Umbilical cord (tissue), 2 donors: ENCODE measurements at places on chromosomes 3 and 15.

DNA sequence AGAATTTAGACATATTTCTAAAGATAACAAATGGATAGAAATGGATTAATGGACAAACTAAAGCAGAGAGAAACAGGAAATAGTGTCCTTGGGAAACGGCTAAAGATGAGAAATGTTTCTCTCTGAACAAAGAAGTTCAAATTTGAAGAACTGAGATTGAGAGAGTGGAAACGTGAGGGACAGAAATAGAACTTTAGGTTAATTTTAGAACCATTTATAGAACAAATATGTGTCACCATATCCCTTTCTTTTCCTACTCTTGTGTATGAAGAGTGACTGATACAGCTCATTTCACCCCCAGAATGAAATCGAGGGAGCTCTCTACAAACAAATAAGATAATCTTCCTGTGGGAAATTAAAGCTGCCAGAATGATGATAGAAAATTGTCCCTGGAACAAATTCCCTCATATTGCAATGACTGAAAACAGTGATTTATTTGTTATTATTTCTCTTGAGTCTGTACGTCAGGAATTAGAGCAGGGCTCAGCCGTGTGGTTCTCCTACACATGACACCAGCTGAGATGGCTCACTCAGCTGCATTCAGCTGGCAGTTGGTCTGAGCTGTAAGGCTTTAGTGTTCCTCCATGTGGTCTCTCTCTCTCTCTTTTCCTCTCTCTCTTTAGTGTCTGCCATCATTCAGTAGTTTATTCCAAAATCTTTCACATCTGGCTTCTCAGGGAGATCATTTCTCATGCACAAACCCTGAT lies 46.6 kb upstream of the ARPP21 start:
- no peak for DNase-seq

DNA sequence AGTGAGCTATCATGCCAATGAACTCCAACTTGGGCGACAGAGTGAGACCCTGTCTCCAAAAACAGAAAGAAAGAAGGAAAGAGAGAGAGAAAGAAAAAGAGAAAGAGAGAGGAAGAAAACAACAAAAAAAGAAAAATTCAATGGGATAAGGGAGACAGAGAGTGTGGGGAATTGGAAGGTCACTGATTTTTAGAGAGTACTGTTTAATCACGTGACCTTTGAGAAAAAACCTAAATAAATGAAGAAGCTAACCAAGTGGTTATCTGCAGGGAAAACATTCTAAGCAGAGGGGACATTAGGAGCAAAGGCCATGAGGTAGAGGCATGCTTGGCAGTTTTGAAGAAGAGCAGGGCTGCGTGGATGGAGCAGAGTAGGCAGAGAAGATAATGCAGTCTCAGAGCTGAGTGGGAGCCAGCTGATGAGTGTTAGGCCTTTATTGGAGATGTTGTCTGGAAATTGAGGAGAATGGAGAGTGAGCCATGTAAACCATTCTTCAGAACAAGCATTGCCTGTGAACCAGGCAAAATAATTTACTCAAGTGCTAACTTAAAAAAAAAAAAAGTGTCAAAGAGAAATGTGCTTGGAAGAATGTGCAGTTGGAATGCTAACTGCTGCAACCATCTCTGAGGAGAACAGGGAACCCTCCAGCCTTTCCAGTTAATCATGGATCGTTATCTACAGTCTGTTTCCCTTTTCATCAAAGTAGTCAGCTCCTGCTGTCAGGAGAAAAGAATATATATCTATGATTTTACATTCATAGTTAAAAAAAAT lies 377.3 kb upstream of the SEMA6D start:
- DNase-seq = peak; percentile 55

- DNase-seq = no peak
These were observed 108.1 kb upstream of the ABHD17C start for GRCh38 chr15:80587007-80587406.

DNA sequence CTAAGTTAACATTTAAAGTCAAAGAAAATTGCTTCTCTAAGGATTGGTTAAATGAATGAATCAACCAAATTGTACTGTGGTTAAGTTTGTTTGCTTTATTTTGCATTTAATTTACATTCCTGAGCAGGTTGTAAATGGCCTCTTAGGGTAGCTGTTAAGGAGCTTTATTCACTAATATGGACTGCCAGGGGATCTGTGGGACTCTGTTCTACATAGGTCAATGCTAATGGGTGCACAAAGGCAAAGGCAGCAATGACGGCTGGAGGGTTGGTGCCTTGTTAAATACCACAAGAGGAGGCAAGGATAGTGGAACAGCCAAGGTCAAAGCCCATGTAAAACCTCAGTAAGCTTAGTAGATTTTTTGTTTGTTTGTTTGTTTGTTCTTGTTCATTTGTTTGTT lies 89.3 kb upstream of the P2RY1 start:
- no peak for DNase-seq

GRCh38 chr3:40846451-40846850 lies 321.7 kb downstream of the ZNF621 start:
- no peak for DNase-seq

GRCh38 chr3:127172781-127173515 lies 20.0 kb upstream of the PRR23E start:
- DNase-seq = peak; percentile 55

- no peak for DNase-seq
These were observed 62.4 kb upstream of the POLG start for GRCh38 chr15:89396723-89397652.

DNA sequence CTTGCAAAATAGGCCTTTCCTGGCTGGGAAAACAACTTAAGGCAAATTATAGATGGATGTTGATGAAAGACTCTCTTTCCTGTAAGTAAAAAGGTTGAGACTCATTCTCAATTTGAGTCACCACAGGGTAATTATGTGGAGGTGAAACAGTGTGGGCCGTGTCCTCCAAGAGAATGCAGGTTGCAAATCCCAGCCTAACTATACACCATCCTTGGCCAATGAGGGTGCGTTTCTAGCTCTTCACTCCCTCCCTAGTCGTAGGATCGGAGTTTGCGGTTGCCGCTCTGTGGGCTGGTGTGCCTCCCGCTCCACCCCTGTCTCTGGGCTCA lies 259.9 kb downstream of the PLCL2 start:
- DNase-seq = no peak

DNA sequence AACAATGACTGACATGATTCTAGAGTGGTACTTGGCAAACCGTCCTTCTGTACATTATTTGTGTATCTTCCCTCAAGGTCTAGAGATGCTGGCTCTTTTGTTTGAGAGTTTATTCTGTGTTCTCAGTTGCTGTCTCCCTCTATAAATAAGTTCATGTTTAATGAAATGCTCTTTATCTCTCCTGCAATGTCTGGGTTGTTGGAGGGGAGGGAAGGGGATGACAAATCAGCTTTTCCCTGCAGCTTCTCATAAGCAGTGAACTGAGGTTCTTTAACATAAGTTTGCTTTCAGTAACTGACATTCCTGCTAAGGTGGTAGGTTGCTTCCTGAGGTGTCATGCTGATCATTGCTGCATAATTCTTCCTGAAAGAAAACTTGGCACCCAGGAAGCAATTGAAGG lies 21.8 kb downstream of the ITPR1 start:
- DNase-seq = peak; percentile 71

- no peak for DNase-seq
These were observed 28.5 kb downstream of the FBLN2 start for GRCh38 chr3:13577181-13578121.

GRCh38 chr3:21942328-21942727 lies 191.3 kb upstream of the ZNF385D start:
- DNase-seq = no peak

DNA sequence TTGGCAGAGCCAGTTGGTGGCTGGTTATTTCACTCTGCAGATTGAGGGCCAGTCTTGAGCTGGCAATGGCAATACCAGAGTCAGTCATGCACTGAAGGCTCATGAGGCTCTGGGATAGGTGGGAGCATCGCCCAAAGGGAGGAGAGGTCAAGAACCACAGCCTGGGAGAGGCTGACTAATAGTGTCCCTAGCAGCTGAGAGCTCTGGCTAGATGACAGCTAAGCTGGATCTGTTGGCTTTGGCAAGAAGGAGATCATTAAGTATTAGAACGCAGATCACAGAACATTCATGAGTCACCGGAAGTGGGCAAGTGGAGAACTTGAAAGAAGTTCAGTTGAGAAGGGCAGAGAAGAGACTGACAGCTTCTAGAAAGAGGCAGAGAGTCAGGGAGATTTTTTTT lies 521.1 kb downstream of the NR2F2 start:
- no peak for DNase-seq

DNA sequence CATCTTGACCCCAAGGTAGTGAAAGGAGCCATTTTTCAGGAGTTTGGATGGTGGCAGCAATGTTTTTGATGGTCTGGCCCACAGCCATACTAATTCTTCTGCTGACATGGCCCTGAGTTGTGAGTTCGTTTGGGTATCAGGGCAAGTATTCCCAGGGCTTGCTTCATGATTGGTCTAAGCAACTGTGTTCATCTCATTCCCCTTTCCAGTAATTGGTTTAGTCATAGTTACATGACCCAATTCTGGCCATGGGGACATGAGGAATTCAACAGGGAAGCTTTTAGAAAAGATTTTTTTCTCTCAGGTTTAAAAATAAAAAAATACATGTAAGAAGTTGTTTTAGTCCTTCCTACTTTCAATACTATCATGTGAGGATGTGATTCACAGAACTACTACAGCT lies 150.5 kb upstream of the NPHP3 start:
- DNase-seq = no peak

DNA sequence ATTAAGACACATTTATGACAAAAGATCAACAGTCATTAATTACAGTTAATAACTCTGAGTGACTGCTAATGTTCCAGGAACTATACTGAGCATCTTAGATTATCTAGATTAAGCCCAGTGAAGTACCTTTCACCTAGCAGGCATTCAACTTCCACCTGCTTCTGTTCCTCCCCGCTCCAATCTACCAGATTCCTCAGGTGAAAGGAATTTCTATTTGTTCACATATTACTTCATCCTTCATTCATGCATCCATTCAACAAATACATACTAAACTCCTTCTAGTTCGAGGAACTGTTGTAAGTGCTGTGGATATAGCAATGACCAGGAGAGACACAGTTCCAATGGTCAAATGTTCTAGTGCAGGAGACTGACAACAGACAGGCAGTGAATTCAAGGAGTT lies 139.3 kb downstream of the FILIP1L start:
- DNase-seq = no peak

DNA sequence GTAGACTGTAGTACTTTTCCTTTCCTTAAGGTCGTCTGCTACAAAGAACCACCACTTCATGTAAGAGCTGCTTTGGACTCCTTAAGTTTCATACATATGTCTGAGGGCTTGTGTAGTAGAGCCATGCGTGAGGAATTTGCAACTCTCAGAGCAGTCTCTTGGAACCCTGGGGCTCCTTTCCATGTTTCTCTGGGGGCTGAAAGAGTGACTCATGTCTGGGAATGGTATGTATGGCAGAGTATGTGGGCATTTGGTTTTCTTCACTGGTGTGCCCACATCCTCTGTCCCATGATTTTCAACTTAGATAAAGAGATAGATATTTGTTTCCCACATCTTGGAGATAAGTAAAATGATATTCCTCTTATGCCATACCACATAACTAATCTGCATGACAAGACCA lies 20.6 kb upstream of the RBM5 start:
- DNase-seq = no peak

GRCh38 chr3:36923981-36924743 lies 20.7 kb downstream of the TRANK1 start:
- peak; percentile 40 for DNase-seq

- peak; percentile 55 for DNase-seq
These were observed 129.3 kb downstream of the EEFSEC start for GRCh38 chr3:128282380-128283196.

GRCh38 chr3:13134166-13134878 lies 61.1 kb upstream of the IQSEC1 start:
- no peak for DNase-seq

GRCh38 chr3:31815631-31816440 lies 165.2 kb downstream of the OSBPL10 start:
- no peak for DNase-seq

GRCh38 chr3:86645756-86646155 lies 345.2 kb downstream of the VGLL3 start:
- peak; percentile 6 for DNase-seq

- DNase-seq = no peak
These were observed 38.6 kb downstream of the UMPS start for GRCh38 chr3:124768812-124769211.

GRCh38 chr15:100193277-100193860 lies 148.4 kb downstream of the ADAMTS17 start:
- no peak for DNase-seq

- DNase-seq = no peak
These were observed 35.8 kb downstream of the SCG5 start for GRCh38 chr15:32677238-32677750.

DNA sequence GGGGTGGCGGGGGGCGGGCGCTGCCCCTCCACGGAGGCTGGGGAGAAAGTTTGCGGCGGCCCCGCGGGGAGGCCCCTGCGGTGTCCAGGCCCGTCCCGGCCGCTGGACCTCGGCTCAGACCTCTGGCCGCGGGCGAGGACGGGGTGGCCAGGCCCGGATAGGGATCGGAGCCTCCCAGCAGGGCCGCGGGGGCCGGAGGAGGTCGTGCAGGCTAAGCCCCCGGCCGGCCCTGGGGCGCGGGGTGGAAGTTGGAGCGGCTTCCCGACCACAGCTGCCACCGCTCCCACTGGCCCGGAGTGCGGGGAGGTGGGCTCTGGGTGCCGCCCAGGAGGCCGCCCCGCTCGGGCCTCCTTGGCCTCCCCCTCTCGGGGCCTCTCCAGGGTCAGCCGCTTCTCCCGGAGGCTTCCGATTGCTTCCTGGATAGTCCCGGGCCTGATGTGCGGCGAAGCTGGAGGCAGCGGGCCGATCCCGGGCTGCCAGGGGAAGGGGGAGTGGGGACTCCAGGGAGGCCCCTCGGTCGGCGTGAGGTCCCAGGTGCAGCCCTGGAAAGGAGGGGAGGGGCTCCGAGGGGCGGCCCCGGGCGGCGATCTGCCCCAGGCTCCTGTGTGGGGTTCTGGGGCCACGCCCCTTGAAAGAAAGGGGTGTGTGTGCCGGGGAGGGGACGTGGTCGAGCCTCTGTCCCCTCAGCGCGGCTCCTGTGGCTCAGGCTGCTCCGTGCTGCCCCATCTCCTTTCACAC lies 907 bp downstream of the PLXNA1 start:
- DNase-seq = peak; percentile 62

DNA sequence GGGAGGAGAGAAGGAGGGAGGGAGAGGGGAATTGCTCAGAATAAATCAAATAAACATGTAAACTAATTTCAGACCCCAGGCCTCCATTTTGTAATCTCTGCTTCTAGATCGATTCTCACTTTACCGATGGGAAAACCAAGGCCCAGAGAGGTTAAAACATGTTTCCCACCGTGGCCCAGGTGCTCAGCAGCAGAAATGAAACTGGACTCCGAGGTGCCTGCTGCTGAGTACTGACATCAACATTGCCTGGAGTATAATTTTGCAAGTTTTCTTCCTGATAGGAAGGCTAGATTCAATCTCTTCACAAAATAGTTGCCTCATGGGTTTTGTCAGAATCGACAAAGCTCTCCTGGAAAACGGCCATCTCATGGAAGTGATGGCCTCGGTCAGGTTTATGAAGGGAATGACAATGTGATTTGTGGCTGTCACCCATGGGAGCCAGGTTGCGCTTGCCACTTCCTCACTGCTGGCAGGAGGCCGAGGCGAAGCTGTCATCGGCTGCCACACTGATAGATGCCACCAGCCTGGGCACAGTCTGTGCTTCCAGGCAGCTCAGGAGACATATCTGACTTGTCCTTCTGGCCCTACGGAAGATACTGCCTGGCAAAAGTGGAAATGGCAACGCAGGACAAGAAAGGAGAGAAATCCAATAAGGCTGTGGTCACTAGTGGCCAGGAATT lies 133.1 kb upstream of the LRRN1 start:
- DNase-seq = no peak

GRCh38 chr15:80620931-80621330 lies 74.2 kb upstream of the ABHD17C start:
- DNase-seq = no peak
